ENCODE measurements at places on chromosomes 1 and 21.

DNA sequence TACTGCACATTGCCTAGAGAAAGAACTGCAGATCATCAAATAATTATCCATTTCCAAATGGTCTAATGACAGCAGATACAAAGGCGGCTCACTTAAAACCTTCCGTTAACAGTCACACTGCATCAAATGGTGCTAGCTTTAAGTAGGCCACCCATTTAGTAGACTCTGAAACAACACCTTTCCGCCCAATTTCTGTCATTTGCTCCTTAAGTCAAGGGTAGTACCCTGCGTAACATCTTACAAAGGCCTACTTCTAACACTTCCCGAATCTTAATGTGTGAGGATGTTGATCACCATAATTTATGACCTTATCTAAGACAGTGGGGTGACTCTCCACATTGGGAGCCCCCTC, 692 bp upstream of the RALGPS2 start:
- DNase-seq = no peak

GRCh38 chr1:180548686-180549317, 10.0 kb upstream of the OVAAL start:
- no peak for DNase-seq

GRCh38 chr1:90854397-90854924, 137.4 kb upstream of the BARHL2 start:
- no peak for DNase-seq

GRCh38 chr1:161260376-161261260, 2.1 kb downstream of the PCP4L1 start:
- no peak for DNase-seq

GRCh38 chr1:204602111-204602579, 83.4 kb downstream of the LRRN2 start:
- DNase-seq = no peak

DNA sequence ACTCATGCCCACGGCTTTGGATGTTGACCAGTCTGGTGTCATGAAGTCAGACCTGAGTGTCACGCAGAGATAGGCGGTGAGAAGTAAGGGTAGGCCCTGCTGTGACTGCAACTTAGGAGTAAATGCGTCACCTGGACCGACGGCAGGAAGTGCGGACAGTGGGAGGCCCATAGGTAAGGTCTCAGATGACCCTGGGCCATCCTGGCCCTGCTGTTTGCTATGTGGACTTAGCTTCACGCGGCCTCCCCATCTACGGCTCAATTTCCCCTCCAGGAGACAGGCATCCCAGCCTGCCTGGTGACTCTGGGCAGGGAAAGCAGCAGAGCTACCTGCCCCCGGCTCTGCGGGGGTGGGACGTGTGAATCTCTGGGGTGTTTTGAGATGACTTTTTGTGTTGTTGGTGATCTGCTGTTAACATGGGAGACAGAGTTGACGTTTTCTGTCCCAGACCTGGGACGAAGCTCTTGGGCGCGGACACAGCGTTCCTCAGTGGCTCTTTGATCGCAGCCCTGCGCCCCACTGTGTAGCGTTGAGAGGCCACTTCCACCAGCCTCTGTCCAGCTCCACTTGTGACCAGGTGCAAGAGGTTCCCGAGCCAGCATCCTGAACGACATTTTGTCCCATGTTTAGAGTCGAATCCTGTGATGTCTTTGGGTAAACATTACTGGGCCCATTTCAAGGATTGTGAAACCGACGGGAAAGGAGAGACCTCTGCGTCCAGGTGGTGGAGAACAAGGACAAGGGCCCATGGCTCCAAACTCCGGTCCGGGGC, 39.9 kb downstream of the CRYAA start:
- no peak for DNase-seq

DNA sequence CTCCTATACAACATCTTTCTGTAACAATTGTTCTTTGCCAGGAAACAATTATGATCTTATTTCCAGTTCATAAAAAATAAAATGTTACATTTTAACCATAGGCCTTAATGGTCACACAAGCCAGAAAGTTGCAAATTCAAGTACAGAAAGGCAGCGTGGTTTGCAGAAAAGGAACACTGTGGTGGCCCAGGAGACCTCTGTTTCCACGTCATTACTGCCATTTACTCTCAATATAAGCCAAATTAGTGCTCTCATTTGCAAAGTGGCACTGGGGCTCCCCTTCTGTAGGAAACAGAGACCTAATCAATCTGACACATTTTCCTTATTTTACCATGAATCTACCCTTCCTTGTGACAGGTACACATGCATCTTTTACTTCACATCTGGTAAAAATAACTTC, 79.3 kb upstream of the TLR5 start:
- no peak for DNase-seq

- DNase-seq = no peak
Measured at GRCh38 chr1:163072658-163073057, 3.5 kb downstream of the RGS4 start.

DNA sequence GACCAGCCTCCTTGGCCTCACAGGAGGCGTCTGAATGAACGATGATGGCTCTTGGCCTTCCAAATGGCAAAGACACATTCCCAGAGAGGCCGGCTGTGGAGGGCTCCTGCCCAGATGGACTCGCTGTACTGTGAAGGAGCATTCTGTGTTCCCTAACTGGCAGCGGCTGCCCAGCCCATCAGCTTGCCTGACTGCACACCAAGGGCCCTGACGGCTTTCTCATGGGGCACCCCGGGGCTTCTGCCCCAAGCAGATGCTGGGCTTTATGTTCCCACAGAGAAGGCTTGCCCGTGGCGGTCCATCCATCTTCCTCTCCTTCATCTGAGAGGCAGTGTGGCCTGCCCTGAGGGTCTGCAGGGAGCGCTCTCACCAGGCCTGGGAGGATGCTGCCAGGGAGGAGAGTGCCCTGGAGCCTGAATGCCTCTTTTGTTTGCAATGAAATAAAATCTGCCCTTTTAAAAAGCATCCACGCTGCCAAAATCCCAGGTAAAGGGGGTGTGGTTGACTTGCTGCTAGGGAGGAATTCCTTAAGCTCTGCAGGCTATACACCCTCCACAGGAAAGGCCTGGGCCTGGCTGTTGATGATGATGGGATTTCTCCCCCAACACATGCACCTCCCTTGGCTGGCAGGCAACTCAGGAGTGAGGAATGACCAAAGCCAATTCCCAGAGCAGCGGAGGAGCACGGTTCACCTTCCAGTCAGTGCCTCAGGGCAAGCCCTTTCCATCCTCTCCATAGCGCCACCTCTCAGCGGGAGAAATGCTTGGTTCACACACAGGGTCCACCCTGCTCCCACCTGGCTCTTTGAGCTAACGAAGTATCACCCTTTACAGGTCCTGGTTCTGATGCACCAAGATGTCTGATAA, 84.6 kb upstream of the SSX2IP start:
- DNase-seq = no peak

DNA sequence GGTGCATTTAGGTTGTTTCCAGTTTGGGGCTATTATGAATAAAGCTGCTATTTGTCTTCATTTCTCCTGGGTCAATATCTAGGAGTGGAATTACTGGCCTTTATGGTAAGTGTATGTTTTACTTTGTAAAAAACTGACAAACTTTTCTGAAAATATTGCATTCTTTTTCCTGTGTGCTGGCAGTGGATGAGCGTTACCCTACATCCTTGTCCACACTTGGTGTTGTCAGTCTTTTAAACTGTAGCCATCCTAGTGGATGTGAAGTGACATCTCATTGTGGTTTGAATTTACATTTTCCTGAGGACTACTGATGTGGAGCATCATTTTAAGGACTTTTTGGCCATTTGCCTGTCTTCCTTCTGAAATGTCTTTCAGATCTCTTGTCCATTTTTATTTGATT, 35.9 kb downstream of the TRPM2 start:
- no peak for DNase-seq

- DNase-seq = no peak
Measured at GRCh38 chr1:7223334-7224080, 438.3 kb downstream of the CAMTA1 start.

GRCh38 chr1:178060789-178061556, 32.9 kb upstream of the RASAL2 start:
- no peak for DNase-seq

GRCh38 chr21:26804895-26805609, 40.2 kb downstream of the ADAMTS1 start:
- DNase-seq = no peak

GRCh38 chr21:37534431-37534830, 167.9 kb downstream of the DYRK1A start:
- DNase-seq = no peak

DNA sequence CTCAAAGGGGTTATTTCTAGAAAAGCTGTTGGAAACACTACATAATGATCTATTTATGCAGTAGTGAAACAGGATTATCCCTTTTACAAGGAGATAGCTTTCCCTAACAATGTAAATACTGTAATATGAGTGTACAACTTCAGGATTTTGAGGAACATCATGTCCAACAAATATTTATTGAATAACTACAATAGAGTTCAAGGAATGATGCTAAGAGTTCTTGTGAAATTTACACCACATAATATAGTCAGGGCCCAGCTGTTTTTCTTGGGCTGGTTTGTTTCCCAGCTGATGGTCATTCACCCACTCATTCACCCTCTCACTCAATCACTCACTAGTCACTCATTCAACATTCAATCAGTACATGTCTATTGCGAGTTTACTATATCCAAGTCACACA, 12.3 kb upstream of the LYPLAL1 start:
- DNase-seq = no peak

- DNase-seq = peak; percentile 39
Measured at GRCh38 chr1:160406131-160406968, 6.0 kb downstream of the VANGL2 start.

DNA sequence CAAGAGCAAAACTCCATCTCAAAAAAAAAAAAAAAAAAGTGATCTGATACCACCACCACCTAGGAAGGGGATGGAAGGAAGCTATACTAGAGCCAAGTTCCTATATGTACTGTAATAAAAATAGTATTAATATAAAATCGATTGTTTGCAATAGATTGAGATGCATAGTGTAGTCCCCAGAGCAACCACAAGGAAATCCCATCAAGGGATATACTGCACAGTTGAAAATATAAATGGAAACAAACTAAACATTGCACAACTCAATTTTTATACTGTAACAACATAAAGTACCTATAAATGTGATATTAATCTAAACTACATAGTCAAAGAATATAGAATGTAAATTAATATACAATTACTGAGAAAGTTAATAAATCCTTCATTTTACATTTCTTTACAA, 20.9 kb upstream of the PSMG1 start:
- no peak for DNase-seq

DNA sequence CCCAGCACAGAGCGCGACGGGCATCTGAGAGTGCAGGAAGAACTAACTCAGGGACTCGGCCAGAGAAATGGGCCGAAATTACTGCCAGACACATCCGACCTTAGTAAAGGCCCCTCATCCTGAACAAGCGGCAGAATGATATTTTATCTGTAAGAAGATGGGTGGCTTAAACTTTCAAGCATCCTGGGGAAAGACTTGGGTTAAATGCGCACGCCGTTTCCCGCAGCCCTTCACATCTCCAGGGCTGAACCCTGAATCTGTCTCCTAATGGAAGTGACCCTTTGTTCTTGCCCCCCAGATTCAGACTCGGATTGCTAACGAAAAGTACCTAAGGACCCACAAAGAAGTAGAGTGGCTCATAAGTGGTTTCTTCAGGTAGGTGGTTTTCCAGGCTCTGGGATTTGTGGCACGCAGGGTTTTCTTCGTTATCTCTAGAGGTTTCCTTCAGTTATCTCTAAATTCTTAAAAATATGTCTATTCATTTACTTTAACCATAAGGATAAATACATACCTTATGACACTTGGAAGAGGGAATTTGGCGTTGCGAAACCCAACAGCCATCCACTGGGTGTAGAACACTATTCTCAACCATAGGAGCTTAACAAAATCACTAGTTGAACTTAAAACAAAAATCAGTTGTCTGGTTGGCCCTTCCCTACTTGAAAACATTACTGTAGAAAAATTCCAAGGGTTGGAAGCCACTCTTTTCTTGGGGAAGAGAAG, 627 bp downstream of the RIIAD1 start:
- no peak for DNase-seq

DNA sequence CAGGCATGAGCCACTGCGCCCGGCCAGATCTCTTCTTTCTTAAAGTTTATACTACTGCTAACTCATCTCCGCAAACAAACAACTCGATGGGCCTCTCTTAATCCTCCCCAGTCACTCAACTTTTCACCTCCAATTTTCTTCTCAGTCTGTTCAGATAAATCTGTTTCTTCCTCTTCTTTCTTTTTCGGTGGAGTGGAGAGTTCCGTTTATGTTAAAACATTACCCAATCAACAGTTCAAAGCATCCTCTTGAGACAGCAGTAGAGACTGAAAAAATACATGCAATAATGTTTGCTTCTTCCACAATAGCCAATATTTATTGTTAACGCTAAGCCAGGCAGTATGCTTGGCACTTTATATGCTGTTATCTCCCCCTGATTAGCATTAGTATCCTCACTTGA, 1.4 kb upstream of the ANKRD13C start:
- no peak for DNase-seq

GRCh38 chr1:24141311-24141997, 1.5 kb downstream of the IL22RA1 start:
- no peak for DNase-seq

DNA sequence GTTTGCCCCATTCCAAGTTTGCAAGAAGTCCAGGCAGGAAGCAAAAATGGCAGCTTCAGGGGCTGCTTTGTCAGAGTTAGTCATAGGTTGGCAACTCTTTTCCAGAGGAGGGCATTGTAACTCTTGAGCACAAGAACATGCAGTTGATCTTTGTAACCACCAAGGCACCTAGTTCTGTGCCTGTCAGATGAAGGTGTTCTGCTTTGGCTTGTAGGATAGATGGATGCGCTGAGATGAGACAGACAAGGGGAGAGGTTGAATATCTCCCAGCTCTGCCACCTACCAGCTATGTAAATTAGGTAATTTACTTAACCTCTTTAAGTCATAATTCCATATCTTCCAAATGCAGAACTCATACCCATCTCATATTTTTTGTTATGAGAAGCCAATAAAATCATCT, 89.3 kb downstream of the ZNF648 start:
- no peak for DNase-seq

- DNase-seq = no peak
Measured at GRCh38 chr1:161193561-161194235, 5.2 kb downstream of the ADAMTS4 start.

GRCh38 chr1:214857716-214858115, 224.8 kb upstream of the KCNK2 start:
- no peak for DNase-seq

GRCh38 chr1:230641346-230641745, 935 bp upstream of the COG2 start:
- DNase-seq = no peak

- DNase-seq = no peak
Measured at GRCh38 chr1:156559086-156559796, 13.1 kb downstream of the IQGAP3 start.

DNA sequence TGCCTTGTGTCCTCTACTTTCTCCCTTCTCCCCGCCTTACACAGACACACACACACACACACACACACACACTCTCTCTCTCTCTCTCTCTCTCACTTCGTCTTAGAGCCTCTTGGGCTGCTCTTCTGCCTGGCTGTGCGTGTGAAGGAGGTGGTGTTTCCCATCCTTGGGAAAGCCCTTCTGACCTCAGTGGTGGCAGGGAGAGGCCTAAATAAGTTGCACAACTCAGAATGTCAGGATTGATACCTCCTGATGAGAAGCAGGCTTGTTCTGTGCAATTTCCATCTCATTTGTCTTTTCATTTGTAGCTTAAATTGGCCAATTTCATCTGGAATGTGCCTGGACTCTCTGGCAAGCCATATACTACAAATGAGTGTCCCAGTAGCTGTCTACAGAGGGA, 25.0 kb downstream of the LRRN2 start:
- DNase-seq = no peak

Measured in H1 (cell line).